ENCODE measurements at places on chromosomes 5 and 9.

- DNase-seq = no peak
Observed at GRCh38 chr5:104444656-104445055, 882.1 kb upstream of the NUDT12 start.

DNA sequence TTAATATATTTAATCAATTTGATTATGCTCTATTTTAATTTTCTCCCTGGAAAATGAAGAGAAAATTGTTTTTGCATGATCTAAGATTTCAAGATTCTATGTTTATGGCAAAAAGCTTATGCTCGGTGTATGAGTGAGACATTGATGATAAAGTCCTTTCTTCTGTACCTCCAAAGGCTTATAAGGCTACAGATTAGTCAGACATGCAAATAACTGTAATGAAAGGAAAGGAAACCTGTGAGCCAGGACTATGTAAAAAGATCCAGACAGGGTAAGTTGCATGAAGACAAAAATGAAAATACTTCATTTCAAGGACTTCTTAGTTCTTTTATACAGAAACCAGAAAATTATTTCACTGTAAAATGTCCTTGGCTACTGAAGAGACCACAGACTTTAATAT is 52.2 kb upstream of the EDIL3 start:
- no peak for DNase-seq

DNA sequence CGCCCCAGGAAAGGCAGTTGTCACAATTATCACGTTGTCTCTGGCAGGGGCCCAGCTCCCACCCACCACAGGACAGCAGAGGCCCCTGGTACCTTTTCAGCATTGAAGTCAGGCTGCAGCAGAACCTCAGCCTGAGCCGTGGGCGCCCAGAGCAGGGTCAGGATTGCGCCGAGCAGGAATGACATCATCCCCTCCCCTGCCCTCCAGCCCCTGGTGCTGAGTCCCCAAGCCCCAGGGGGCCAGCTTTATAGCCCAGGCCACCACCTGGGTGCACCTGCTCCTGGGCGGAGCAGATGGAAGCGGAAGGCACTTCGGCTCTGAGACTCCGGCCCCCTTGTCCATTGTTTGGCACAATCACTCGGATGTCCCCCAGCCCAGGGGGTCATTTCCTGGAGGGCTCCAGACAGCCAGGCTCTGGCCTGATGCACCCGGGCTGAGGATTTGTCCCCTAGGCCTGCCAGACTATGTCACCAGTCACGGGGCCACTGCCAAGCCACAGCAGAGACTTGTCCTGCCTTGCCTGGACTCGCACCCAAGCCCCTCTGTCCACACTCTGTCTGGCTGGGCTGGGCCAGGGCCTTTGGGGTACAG is at the start of gene LCN15:
Gene LCN15 (minus strand): TSS at position 218 of the 591 bp plus-strand sequence. CDS start 30 bp downstream, at position 188.
- no peak for DNase-seq

DNA sequence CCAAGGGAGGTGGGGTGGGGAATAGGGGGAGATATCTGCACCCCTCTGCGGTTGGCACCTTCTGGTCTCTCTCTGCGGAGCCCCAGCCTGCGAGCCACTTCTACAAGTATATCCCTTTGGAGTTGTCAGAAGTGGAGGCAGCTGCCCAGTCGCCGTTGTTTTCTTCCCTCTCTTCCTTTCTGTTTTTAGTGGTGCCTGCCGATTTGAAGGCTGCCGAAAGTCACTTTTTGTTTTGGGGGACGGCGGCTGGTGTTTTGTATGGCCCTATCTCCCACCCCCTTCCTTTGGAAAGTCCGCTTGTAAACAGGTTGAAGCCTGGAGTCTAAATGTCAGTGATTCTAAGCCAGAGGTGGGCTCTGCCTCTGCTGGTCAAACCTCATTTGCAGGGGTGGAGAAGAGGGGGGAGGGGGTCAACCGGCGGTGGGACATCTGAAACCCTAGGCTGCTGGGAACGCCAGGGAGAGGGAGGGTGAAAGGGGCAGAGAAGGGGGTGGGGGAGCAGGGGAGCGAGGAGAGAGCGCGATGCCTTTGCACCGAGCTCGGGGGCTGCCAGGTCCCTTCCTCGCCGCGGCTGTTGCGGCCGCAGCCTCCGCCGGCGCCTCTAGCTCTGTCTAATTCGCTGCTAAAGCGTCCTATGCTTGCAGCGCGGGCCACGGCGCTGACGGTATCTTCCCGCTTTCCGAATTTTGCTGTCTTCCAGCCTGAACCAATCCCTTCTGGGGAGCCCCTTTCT is at the start of gene FGF10:
Gene FGF10 (minus strand): TSS at position 331 of the 733 bp plus-strand sequence. CDS start 738 bp downstream, outside the sequence.
- no peak for DNase-seq

DNA sequence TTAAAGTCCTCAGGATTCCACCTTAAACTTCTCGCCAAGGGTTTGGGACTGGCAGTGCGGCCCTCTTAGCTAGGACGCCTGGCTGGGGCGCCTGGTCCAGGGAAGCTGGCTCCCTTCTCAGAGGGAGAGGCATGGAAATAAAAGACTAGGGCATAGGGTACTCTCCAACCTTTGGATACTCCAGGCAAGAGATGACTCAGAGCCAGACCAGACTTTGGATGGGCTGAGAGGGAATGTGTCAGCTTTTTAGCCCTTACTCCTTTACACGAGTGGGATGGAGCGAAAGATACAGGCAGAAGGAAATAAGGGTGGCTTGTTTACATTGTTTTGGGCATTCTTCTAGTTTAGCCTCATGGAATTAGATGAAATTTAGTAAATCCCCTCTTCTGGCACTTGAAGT is 48.2 kb downstream of the IL31RA start:
- no peak for DNase-seq

Data from NCI-H1930 (cell line).